ENCODE measurements at places on chromosomes 13 and 19. TPM values are rescaled to one million over a fixed set of nuclear protein-coding genes. Genes with fewer than 3 reads are reported as not detected.

The TMEM86B gene
- total RNA-seq = 0.84 TPM

The GAS6 gene
- total RNA-seq = 286 TPM

The PSG2 gene
- not detected for total RNA-seq

The RUBCNL gene
- total RNA-seq = 0.30 TPM

The SOHLH2 gene
- total RNA-seq = 0.34 TPM

The TLE6 gene
- 0.17 TPM for total RNA-seq

The ZNF776 gene
- total RNA-seq = 5.7 TPM

The SPATA13 gene
- total RNA-seq = 6.2 TPM

The SLITRK5 gene
- 4.9 TPM for total RNA-seq

The FGF9 gene
- not detected for total RNA-seq

The ZNF845 gene
- total RNA-seq = 3.4 TPM

The IGSF23 gene
- not detected for total RNA-seq

The LYPD3 gene
- total RNA-seq = 0.59 TPM

The LRRC63 gene
- total RNA-seq = 0.15 TPM

The PRR22 gene
- total RNA-seq = 0.59 TPM

The HIF3A gene
- total RNA-seq = 9.1 TPM

The CD22 gene
- total RNA-seq = not detected

The HTR2A gene
- not detected for total RNA-seq

The CLEC4M gene
- total RNA-seq = not detected

The SDHAF1 gene
- 20.5 TPM for total RNA-seq

The FUT3 gene
- total RNA-seq = not detected

The RAB3A gene
- 0.67 TPM for total RNA-seq

The NCAN gene
- not detected for total RNA-seq

The PSG6 gene
- not detected for total RNA-seq

The IFI30 gene
- under 0.01 TPM for total RNA-seq

The ATCAY gene
- total RNA-seq = 0.67 TPM

The TMEM147 gene
- total RNA-seq = 102 TPM

The SIGLEC8 gene
- total RNA-seq = not detected

The PNMA8B gene
- total RNA-seq = 0.67 TPM

Data from bronchus fibroblast of lung (primary cell).